ENCODE measurements at places on chromosomes 5 and 9. TPM values are rescaled to one million over a fixed set of nuclear protein-coding genes. Genes with fewer than 3 reads are reported as not detected.

The SLC25A2 gene
- 1.00 TPM for total RNA-seq

The POLR3G gene
- total RNA-seq = 1.5 TPM

The GLRA1 gene
- total RNA-seq = not detected

The BAAT gene
- not detected for total RNA-seq

The TMEM174 gene
- total RNA-seq = not detected

The ZNF366 gene
- total RNA-seq = 5.1 TPM

The TTC39B gene
- 30.1 TPM for total RNA-seq

The SEMA6A gene
- 18.6 TPM for total RNA-seq

DNA sequence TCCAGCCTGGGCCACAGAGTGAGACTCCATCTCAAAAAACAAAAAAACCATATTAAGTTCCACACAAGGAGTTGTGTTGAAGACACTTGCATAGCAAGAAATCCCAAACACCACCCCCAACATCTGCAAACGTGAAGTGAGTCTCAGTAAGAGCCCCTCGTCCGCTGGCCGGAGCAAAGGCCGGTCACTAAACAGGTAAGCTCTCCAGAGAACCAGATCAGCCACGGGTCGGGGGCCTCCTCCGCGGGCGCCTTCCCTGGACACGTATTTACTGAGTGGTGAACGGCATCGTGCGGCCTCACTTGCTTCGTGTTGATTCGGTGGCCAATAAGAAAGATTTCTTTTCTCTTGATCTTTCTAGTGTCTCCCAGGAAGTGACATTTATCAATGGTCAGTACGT, 93.6 kb downstream of the MRPL36 start:
- DNase-seq = no peak

DNA sequence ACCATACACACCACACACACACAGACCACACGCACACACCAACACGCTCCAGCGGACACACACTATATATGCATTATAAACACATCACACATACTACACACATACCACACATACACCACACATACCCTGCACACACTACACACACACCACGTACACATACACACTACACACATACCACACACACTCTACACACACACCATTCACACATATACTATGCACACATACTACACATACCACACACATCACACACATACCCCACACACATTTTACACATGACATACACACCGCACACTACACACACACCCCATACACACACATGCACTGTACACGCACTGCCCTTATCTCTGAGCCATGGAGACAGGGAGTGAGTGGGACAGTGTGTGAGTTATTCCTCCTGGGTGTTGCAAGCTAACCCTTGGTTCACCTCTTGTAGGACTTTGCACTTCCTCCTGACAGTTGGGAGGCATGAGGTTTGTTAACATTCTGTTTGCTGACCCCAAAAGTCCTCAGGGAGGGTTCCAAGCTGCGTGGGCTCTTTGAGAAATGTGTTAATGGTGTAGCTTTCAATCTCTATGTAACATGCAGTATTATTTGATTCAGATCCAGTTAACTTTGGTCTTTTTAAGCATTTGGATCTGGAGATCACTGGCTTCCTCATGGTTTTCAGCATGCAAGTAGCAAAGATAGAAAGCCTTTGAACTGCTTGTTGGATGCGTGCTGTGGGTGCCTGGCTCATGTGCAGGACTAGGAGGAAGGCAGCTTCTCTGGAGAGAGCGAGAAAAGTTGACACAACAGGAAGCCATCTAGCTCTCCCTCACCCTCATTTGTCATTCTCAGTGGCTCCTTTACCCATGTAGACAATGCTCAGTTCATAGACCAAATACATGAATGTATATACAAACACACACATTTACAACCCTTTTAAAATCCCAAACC, 13.7 kb downstream of the IL31RA start:
- no peak for DNase-seq

GRCh38 chr5:148416921-148417320, 33.2 kb downstream of the FBXO38 start:
- no peak for DNase-seq

- no peak for DNase-seq
These were observed 11.6 kb downstream of the C9orf57 start for GRCh38 chr9:72048850-72049249.

DNA sequence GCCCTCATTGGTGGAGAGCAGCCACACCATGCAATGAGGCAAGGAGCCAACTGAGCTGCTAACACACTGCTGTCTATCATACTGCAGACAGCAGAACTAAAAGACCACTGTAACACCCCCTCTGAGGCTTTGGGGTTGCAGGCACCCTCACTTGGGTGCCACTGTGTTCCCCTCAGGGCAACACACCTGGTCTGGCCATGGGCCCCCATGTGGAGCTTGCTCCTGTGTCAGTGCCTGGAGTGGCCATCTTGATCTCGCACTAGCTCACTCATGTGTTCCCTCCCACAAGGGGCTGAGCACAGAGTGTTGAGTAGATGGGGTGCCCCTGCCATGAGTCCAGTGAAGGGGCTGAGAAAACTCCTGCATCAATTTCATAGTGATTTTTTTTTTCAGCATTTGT, 532.4 kb upstream of the FTMT start:
- DNase-seq = peak; percentile 47

DNA sequence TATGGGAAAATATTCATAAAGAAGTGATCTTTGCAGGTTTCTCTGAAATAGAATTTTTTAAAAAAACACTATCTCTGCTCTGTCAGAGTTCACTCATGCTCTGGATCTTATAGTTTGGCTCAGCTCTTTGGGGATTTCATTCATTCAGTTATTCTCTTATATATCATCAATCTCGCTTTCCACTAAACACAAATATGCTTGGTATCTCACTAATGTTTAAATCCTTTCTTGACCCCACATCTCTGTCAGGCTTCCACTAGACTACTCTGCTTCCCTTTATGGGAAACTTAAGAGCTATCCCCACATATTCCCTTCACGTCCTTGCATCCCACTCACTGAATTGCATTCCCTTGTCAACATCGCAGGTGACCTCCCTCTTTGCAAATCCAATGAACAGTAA, 396.1 kb downstream of the ENC1 start:
- no peak for DNase-seq

- DNase-seq = peak; percentile 86
These were observed 44.6 kb upstream of the PIK3R1 start for GRCh38 chr5:68170826-68171558.

DNA sequence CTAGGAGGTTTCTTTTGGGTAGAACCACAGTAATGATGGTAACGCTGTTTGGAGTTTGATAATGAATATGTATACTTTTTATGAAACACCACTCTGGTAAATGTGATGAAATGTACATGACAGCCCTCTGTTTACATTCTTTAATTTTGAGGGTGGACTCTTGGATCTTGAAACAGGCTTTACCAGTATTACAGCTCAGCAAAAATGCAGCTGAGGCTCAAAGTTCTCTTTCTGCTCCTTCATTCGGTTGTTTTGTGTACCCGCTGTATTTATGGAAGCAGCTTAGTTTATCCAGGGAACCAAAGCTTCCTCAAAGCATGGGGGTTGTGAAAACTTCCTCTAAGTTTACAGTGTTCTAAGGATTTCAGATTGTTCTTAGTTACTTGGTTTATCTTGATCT, 11.1 kb downstream of the GAPVD1 start:
- DNase-seq = no peak

- no peak for DNase-seq
These were observed 6.8 kb upstream of the TCERG1 start for GRCh38 chr5:146440353-146440752.

DNA sequence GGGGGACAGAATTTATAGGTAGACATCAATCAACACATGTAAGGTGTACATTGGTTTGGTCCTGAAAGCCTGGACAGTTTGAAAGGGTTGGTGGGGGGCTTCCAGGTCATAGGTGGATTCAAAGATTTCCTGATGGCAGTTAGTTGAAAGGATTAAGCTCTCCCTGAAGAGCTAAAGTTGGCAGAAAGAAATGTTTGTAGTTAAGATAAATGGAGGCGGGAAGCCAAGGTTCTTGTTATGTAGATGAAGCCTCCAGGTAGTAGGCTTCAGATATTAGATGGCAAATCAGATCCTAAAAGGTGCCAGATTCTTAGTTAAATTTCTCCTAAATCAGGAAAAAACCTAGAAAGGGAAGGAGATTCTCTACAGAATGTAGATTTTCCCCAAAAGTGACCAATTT, 9.0 kb upstream of the LRRTM2 start:
- DNase-seq = no peak

GRCh38 chr5:163504079-163504931, 1.1 kb upstream of the MAT2B start:
- DNase-seq = peak; percentile 81

- DNase-seq = no peak
These were observed 491.9 kb downstream of the PDE4D start for GRCh38 chr5:59401637-59402036.

DNA sequence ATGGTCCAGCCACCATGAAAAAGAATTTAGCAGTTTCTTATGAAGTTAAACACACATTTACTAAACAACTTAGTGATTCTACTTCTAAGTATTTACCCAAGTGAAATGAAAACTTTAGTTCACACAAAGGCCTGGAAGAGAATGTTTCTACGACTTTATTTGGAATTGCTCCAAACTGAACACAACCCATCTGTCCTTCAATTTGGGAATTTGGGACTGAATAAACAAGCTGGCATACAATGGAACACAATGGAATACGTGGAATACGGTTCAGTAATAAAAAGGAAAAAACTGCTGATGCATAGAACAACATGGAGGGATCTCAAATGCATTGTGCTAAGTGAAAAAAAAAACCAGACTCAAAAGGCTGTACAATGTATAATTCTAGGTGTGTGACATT, 44.6 kb upstream of the BASP1 start:
- no peak for DNase-seq

DNA sequence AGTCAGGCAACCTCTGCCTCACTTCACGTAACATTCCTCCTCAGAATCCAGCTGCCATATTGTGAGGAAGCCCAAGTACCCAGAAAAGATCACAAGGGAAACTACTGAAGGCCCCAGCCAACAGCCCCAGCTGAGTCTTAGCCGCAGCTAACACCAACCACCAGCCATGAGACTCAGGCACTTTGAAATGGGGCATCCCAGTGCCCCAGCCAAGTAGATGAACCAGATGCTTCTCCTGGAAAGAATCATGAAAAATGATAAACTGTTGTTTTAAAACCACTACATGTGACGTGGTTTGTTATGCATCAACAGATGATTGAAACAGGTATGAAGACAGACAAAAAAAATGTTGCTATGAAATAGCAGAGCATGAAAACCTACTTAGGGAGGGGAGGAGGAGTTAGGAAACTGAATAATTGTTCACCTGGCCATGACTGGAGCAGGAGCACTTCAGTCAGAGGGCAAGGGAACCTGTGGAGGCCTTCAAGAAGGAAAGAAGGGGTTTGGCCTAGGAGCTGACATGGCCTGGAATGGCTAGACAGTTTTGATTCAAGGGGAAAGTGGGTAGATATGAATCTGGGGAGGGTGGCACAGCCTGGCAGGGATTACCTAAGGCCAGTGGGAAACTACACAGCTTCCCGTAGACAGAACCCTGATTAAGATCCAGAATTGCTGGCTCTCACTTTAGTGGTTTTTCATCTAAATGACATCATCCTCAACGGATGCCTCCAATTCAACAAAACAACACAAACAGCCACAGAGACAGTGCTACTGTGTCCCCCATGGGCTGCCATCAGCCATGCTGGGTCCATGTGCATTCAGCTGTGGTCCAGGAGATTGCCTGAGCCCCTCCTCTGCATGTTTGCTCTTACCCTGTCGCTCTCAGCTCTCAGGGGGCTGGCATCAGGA, 211.6 kb downstream of the SYK start:
- DNase-seq = no peak

GRCh38 chr5:76169146-76169905, 86.1 kb downstream of the SV2C start:
- no peak for DNase-seq

GRCh38 chr5:163772241-163772640, 266.8 kb downstream of the MAT2B start:
- DNase-seq = no peak

- DNase-seq = no peak
These were observed 15.6 kb upstream of the PTBP3 start for GRCh38 chr9:112349008-112349333.

DNA sequence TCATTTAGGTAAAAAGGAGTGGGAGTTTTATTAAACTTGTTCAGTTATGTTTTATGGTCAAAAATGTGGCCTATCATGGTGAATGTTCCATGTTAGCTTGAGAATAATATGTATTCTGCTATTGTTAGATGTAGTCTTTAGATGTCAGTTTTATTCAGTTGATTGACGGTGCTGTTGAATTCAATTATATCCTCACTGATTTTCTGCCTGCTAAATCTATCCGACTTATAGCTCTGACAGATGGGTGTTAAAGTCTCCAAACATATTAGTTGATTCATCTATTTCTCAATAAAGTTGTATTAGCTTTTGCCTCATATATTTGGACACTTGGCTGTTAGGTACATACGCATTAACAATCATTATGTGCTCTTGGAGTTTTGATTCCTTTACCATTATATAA, 49.0 kb upstream of the ALDH1A1 start:
- DNase-seq = no peak

DNA sequence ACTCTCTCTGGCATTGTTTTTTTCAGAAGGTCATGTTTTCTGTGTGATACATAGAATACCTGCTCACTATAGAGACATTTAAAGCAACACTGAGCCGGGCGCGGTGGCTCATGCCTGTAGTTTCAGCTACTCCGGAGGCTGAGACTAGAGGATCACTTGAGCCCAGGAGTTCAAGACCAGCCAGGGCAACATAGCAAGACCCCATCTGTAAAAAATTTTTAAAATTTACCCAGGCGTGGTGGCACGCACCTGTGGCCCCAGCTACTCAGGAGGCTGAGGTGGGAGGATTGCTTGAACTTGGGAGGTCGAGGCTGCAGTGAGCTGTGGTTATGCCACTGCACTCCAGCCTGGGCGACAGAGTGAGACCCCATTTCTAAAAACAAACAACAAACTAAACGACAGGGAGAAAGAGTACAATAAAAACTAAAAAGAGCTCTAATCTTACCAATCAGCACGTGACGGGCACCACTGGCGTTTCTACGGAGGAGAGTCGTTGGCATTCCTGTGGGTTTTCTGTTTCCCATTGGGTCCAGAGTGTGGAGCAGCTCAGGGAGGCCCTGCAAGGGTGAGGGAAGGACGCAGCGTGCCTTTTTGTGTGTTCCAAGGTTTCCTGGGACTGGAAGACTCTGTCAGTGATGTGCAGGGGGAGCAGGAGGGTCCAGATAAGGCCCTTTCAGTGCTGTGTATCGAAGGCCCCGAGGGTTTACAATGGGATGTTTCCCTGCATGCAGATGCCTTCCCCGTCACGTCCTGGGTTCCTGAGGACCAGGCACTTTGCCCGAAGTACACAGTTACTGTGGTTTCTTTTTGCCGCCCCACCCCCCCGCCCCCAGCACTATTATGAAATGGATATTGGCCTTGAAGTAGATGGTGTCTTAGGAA, 7.2 kb upstream of the RNU6ATAC start:
- no peak for DNase-seq

DNA sequence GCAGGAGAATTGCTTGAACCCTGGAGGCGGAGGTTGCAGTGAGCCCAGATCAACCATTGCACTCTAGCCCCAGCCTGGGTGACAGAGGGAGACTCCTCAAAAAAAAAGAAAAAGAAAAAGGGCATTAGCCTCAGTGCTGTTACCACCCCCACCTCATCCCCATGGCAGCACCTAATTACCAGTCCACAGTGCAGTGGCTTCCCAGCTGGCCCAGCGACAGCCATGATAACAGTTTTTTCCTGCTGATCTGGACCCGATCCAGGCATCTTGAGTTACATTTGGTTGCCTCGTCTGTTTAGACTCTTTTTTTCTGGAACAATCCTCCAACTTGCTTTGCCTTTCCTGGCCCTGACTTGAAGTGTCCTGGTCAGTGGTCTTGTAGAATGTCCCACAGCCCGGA, 24.4 kb downstream of the NCS1 start:
- DNase-seq = no peak

- DNase-seq = no peak
These were observed 482.7 kb downstream of the RAB3C start for GRCh38 chr5:59065554-59065953.

GRCh38 chr5:35598707-35599370, 18.8 kb upstream of the SPEF2 start:
- DNase-seq = no peak

Measured in posterior vena cava (tissue), 2 donors.